ENCODE measurements at places on chromosomes 4 and X. TPM values are rescaled to one million over a fixed set of nuclear protein-coding genes. Genes with fewer than 3 reads are reported as not detected.

The STATH gene
- total RNA-seq, result not detected

The PLAC1 gene
- total RNA-seq, result not detected

The DCAF12L2 gene
- total RNA-seq, result not detected

The AFM gene
- total RNA-seq, result not detected

The EXOSC9 gene
- 44.1 TPM for total RNA-seq

The HCFC1 gene
- total RNA-seq, result 24.0 TPM

DNA sequence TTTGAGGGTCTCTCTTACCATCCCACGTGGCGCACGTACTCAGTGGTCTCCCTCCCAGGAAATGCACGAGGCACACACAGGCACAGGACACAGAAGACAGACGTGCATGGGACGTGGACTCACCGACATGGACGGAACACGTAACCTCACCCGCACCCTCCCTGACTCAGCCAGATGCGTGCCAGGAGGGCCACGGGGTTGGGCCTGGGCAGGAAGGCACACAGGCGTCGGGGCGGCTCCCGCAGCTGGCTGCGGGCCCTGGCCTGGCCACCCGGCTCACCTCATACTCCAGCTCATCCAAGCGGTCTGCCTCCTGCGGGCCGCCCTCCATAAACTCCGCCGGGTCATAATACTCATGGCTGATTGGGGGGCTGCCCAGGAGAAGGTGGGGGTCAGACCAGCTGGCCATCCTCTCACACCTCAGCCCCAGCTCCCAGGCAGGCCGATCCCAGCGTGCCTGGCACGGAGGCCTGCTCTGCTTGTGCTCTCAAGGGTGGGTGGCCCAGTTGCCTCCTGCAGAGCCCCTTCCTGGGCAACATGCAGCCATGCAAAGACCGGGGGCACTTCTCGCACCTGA, 12.6 kb downstream of the SSR4 start:
- no peak for DNase-seq
- H3K27me3 ChIP-seq, result no peaks in the 10 kb centered on the region
- no peak overlapping the region for H3K4me3 ChIP-seq
- H3K27ac ChIP-seq, result no peak overlapping the region
- no peaks in the 10 kb centered on the region for H3K4me1 ChIP-seq
- H3K36me3 ChIP-seq, result no peaks in the 10 kb centered on the region

DNA sequence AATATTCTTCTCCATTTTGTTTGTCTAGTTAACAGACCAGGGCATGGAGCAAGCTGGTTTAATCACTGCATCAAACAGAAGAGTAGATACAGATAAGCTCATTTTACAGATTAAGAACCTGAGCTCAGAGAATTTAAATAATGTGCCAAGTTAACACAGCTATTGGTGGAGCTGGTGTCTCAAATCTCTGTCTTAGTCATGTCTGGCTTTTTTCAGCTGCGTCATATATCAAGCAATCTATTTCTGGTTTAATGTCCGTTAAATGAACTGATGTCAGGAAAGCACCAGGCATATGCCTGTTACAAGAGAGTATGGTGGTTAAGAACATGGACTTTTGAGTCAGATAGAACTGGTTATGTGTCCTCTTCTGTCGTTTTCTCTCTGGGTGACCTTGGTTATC, 79.8 kb upstream of the ADGRA3 start:
- H3K4me3 ChIP-seq, result no peak overlapping the region
- H3K27ac ChIP-seq, result no peak overlapping the region
- H3K36me3 ChIP-seq, result no peaks in the 10 kb centered on the region
- DNase-seq, result no peak
- peaks cover 14% of the 10 kb centered on the region for H3K27me3 ChIP-seq
- H3K4me1 ChIP-seq, result no peaks in the 10 kb centered on the region

- H3K27me3 ChIP-seq, result no peaks in the 10 kb centered on the region
- H3K27ac ChIP-seq, result peak overlapping the region; percentile 80
- peak overlapping the region; percentile 92 for H3K4me3 ChIP-seq
- peaks cover 7% of the 10 kb centered on the region for H3K36me3 ChIP-seq
Observed at GRCh38 chrX:1592470-1593142, 1.2 kb downstream of the AKAP17A start.

- no peaks in the 10 kb centered on the region for H3K27me3 ChIP-seq
- no peak overlapping the region for H3K27ac ChIP-seq
- peaks cover 14% of the 10 kb centered on the region for H3K4me1 ChIP-seq
Observed at GRCh38 chr4:37978248-37978924, 18.2 kb downstream of the PTTG2 start.

DNA sequence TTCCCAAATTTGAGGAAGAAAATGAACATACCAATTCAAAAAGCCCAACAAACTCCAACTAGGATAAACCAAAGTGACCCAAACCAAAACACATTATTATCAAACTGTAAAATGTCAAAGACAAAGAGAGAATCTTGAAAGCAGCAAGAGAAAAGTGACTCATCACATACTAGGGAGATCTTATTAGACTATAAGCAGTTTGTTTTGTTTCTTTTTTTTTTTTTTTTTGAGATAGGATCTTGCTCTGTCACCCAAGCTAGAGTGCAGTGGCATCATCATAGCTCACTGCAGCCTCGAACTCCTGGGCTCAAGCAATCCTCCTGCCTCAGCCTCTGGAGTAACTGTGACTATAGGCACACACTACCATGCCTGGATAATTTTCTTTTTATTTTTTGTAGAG, 12.6 kb downstream of the C4orf36 start:
- H3K27me3 ChIP-seq, result no peaks in the 10 kb centered on the region
- H3K4me1 ChIP-seq, result no peaks in the 10 kb centered on the region
- H3K4me3 ChIP-seq, result no peak overlapping the region
- no peak overlapping the region for H3K27ac ChIP-seq
- no peak for DNase-seq

DNA sequence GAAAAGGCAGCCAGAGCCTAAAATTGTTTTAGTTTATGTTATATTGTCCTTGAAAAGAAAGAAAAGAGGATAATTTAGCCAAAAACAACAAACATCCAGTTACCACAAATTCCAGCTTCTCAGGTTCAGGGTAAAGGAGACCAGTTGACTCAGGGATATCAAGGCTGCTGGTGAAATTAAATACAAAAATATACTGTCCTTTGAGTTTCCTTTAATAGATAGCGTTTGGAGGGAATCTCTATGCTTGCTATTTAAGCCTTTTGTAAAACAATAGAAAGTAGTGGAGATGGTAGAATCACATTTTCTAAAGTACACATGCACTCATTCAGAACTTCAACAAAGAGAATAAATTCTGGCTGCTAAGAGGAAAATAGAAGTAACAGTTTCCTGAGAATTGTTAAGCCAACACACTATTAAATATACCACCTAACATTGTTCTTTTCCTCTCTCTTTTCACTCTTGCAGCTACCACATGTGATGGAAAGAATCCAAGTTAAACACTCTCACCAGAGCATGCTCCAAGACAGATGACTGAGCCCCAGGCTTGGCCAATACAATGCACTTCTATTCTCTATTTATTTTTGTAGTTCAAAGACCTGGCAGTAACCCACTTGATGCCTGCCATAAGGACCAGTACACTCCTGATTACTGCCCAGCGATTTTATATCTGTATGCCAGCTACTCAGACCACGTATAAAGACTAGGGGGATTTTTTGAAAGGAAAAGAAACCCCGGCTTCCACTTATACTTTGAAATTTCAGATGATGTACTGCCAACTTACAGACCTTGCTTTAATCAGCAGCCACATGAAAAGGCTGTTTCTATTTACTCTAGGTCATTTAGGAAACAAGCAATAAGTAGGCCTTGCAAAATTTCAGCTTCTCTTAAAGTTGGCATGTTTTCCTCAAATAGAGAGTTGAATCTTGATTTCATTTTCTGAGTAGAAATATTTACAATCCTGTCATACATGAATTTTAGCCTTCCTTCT, 756.9 kb downstream of the FAT4 start:
- H3K27me3 ChIP-seq, result no peaks in the 10 kb centered on the region
- H3K36me3 ChIP-seq, result no peaks in the 10 kb centered on the region
- no peak overlapping the region for H3K27ac ChIP-seq
- peaks cover 14% of the 10 kb centered on the region for H3K4me1 ChIP-seq
- H3K4me3 ChIP-seq, result no peak overlapping the region
- DNase-seq, result peak; percentile 77

DNA sequence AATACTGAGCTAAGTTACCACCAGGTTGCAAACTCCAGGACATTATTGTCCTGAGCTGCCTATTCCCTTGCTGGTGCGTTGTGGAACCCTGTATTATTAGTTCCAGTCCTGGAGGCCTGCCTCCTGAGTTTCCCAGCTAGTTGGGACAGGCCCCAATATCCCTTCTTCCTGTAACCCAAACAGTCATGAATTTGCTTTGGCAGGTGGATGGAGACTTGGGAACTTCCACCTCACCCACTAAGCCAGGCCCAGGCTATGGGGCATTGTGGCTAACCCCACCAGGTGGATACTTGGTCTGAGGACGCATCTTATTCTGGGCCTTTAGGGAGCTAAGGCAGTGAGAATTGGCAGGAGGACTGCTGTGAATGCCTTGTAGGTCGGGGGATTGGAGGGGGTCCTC, 5.0 kb downstream of the RBM3 start:
- H3K36me3 ChIP-seq, result peaks cover 36% of the 10 kb centered on the region
- no peak overlapping the region for H3K27ac ChIP-seq
- H3K27me3 ChIP-seq, result no peaks in the 10 kb centered on the region
- no peak for DNase-seq
- H3K4me1 ChIP-seq, result peaks cover 30% of the 10 kb centered on the region
- H3K4me3 ChIP-seq, result no peak overlapping the region

DNA sequence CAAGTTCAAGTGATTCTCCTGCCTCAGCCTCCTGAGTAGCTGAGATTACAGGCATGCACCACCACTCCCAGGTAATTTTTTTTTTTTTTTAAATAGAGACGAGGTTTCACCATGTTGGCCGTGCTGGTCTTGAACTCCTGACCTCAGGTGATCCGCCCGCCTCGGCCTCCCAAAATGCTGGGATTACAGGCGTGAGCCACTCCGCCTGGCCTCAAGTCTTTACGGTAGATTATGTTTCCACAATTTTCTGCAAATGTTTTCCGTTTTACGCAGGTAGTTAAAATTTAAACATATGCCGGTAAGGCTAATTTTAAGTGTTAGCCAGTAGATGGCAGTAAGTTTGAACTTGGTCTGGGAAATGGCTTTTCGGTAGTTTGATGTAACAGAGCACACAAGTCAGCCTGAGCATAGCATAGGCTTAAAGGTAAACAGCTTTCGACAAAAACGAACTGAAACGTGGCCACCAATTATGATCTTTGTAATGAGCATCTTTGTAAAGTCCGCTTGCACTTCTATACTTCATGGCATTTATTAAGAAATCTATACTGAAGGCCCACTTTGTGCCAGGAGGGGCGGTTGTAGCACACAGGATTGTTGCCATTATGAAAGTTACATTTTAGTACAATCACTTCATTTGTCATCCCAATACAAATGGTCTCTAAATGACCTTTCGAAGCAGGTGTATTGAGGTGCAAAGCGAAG, 31.1 kb downstream of the CCKAR start:
- peak; percentile 80 for DNase-seq
- H3K27me3 ChIP-seq, result no peaks in the 10 kb centered on the region
- H3K27ac ChIP-seq, result no peak overlapping the region
- H3K36me3 ChIP-seq, result no peaks in the 10 kb centered on the region

DNA sequence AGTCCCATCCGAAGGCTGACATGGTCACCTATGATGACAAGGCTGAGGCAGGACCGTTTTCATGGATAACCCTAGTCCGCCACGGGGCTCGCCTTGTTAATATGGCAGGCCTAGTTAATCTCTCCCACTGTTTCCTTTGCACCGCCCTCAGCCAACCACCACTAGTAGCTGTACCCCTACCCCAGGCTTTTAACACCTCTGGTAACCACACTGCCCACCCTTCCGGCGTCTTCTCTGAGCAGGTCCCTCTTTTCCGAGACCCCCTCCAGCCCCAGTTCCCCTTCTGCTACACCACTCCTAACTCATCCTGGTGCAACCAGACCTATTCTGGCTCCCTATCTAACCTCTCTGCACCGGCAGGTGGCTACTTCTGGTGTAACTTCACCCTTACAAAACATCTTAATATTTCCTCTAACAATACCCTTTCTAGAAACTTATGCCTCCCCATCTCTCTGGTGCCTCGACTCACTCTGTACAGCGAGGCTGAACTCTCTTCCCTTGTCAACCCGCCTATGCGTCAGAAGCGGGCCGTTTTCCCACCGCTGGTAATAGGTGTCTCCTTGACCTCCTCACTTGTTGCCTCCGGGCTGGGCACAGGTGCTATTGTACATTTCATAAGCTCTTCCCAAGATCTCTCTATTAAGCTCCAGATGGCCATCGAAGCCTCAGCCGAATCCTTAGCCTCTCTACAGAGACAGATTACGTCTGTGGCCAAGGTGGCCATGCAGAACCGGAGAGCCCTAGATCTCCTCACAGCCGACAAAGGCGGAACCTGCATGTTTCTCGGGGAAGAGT, 964.4 kb downstream of the RPA4 start:
- H3K36me3 ChIP-seq, result no peaks in the 10 kb centered on the region
- H3K27ac ChIP-seq, result no peak overlapping the region
- H3K4me3 ChIP-seq, result no peak overlapping the region
- no peaks in the 10 kb centered on the region for H3K27me3 ChIP-seq
- no peak for DNase-seq

- DNase-seq, result no peak
- no peak overlapping the region for H3K4me3 ChIP-seq
- peaks cover 14% of the 10 kb centered on the region for H3K4me1 ChIP-seq
Observed at GRCh38 chr4:26289401-26289800, 31.4 kb upstream of the RBPJ start.

DNA sequence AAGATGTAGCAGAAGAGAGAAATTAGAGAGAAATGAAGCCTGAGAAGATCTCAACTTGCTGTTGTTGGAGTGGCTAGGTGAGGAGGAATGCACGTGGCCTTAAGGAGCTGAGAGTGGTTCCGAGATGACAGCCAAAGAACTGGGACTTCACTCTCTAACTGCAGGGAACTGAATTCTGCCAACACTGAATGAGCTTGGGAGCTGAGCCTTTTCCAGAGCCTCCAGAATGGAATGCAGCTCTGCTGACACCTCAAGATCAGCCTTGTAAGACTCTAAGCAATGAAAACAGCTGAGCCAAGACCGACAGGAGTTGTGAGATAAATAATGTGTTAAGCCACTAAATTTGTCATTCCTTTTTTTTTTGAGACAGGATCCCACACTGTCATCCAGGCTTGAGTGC, 73.0 kb downstream of the TLL1 start:
- H3K4me3 ChIP-seq, result no peak overlapping the region
- no peak for DNase-seq
- H3K27ac ChIP-seq, result no peak overlapping the region
- H3K27me3 ChIP-seq, result no peaks in the 10 kb centered on the region
- no peaks in the 10 kb centered on the region for H3K4me1 ChIP-seq

GRCh38 chr4:80161413-80162058, 35.8 kb upstream of the PRDM8 start:
- H3K36me3 ChIP-seq, result no peaks in the 10 kb centered on the region
- no peaks in the 10 kb centered on the region for H3K27me3 ChIP-seq
- no peak overlapping the region for H3K4me3 ChIP-seq

GRCh38 chr4:123507376-123507775, 110.8 kb downstream of the SPRY1 start:
- no peaks in the 10 kb centered on the region for H3K27me3 ChIP-seq
- no peak for DNase-seq

GRCh38 chr4:11537846-11538245, 109.2 kb upstream of the HS3ST1 start:
- H3K27me3 ChIP-seq, result no peaks in the 10 kb centered on the region
- H3K4me3 ChIP-seq, result no peak overlapping the region
- H3K4me1 ChIP-seq, result no peaks in the 10 kb centered on the region
- DNase-seq, result no peak
